ENCODE measurements at places on chromosomes 2 and 18.

DNA sequence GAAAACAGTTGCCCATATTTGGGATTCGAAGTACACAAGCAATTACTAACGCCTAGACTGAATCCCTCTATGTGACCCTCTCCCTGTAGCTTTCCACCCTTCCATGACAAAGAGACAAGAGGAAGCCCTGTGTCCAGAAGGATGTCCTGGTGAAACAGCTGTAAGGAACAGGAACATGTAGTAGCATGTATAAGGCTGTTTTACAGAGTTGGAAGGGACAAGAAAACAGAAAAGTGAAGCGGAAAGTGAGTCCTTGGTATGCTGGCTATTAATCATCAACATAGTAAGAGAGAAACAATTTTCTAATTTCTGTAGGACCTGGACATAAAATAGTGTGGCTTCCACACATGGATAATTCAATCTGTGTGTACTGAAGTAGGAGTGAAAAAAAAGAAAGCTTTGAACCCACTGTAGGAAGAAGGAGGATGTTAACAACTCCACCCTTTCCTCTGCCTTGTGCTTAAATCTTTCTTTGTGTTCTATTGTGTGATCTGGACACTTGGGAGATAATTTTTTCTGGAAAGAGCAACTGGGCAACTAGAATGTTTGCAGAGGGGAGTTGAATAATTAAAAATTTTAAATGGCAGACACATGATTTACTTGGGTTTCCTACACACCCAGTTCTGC, 162.3 kb upstream of the ZSWIM2 start:
- DNase-seq = no peak

GRCh38 chr18:70116949-70117348, 88.5 kb downstream of the RTTN start:
- no peak for DNase-seq

- no peak for DNase-seq
Observed at GRCh38 chr2:42537493-42537892, 30.9 kb upstream of the MTA3 start.

DNA sequence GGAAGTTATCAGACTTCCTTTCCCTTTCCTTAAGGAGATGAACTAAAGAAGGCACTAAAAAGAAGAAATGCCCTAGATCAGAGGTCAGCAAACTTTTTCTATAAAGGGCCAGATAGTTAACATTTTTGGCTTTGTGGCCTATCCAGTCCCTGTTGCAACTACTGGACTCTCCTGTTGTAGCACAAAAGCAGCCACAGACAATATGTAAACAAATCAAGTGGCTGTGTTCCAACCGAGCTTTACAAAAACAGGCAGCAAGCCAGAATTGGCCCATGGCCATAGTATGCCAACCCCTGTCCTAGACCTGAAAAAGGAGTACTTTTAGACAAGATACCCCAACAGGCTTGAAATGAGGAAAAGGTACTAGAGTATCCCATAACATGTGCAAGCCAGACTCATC, 10.9 kb downstream of the NHEJ1 start:
- DNase-seq = no peak

DNA sequence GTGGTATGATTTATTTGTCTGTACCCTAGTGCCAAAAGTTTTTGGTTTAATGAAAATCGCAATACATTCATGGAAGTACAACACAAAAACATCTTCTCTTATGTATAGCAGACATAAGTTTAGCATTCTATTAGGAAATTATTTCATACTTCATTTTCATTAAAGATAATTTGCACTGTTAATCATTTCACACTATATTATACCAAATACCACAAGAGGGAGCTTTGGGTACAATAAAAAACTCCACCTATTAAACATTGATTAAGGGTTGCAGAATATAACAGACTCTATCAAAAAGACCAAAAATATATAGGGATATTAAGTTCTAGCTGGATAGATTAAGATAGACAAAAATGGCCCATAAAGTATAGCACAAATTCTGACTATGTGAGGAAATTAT, 79.0 kb downstream of the SLC66A3 start:
- no peak for DNase-seq

DNA sequence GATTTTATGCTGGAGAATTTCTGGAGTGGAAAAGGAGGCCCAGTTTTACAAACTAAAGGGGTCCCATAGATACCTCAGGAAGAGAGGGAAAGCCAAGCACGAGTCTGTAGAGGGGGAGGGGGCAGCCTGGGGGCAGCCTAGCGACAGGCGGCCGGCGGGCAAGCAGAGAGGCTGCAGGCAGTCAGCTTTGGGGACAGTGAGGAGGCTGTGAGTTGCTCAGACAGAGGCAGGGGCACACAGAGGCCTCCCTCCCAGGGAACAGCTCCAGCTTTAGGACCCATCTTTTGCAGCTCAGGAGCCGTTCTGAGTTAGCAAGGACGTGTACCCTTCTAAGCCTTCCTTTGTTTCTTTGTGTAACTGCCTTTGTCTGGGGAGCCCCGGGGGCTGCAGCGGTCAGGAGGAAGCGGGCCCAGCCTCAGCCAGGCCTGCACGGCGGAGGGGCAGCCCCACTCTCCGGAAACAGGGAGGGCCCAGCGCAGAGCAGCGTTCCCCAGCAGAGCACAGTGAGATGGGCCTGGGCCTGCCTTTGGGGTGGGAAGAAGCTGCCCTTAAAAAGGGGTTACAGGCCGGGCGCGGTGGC, 41.1 kb upstream of the RALBP1 start:
- no peak for DNase-seq

- DNase-seq = no peak
Observed at GRCh38 chr2:99397266-99397920, 60.2 kb downstream of the EIF5B start.

DNA sequence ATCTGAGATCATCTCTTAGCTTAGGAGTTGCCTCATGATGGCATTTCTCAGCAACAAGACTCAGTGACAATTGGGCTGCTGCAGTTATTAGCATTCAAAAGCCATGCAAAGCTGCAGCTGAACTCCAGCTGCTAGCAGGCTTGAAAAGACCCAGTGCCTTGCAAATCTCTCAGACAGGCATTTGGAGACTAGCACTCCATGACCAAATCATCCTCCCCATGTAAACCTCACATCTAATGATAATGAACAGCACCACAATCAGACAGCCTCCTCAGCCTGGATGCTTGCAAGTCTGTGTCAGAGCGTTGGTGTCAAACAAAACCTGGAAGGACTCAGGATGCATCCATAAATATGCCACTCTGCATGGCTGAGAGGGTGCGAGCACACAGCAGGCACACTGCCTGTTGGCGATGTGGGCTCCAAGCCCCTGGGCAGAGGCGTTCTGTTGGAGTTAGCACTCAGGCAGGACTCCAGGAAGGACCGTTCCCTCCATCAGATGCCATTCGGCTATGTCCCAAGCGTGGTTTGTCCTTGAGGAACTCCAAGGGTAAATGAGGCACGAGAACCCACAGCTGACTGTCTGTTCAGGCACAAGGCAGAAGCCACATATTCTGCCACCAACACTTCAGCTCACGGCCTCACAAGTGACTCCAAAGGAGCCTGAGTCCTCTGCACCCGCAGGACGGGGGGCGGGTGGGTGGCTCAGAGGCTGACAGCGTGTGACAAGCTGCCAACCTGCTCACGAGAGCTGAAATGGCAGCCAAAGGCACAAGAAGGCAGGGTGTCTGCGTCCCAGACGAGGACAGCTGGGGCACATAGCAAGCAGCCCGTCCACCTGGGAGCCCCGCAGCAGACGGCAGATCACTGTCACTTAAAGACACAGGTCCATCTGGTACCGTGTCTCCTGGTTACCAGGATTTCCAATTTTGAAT, 183.8 kb downstream of the MYT1L start:
- no peak for DNase-seq
